Ammon's horn (tissue), 1 donor: ENCODE measurements at places on chromosomes 12 and 14.

- DNase-seq = no peak
Observed at GRCh38 chr14:104676694-104677511, 12.5 kb upstream of the INF2 start.

DNA sequence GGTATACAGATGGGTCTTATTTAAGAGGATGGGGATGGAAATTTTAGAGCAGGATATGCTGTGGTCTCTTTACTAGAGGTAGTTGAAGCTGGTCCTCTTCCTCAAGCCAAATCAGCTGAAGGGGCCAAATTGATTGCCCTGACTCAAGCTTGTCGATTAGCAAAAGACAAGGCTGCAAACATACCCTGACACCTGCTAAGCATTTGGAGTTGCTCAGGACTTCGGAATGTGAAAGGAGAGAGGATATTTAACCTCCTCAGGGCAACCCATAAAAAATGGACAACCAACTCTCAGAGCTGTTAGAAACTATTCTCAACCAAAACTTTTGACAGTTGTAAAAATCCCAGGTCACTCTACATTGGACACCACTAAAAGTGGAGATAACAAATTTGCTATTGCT lies 15.6 kb downstream of the PTGDR start:
- DNase-seq = no peak

- no peak for DNase-seq
Observed at GRCh38 chr12:51635346-51635745, 44.3 kb downstream of the SCN8A start.

DNA sequence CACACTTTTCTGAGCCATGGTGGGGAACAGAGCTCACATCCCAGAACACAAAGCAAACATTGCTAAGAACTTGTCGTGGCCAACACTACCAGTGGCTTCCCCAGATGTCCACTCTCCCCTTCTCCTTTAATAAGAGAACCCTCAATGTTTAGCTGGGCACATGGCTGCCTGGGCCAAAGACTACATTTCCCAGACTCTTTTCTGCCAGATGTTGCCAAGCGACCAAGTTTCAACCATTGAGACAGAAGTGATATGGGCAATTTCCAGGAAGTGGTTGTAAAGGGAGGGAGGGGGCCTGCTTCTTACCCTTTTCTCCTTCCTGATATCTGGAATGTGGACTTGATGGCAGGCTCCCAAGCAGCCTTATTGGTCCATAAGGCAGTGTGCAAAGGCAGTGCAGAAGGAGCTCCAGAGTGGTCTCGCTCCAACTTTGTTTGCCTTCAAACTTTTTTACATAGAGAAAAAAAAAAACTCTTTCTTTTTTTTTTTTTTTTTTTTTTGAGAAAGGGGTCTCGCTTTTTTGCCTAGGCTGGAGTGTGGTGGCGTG lies 24.9 kb upstream of the JDP2 start:
- no peak for DNase-seq

DNA sequence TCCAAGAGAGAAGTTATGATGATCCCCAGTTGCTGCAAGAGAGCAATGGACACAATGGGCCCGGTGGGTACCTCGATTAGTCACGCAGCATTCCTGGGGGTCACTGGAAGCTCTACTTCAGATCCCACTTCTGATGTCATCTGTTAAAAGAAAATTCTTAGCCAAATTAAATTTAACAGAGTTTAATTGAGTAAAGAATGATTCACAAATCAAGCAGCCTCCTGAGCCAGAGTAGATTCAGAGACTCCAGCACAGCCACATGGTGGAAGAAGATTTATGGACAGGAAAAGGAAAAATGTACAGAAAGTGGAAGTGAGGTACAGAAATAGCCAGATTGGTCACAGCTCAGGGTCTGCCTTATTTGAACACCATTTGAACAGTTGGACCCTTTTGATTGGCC lies 107.5 kb downstream of the SPTSSA start:
- no peak for DNase-seq
